Progenitor cell of endocrine pancreas (in vitro differentiated cells): ENCODE measurements at places on chromosomes 13 and 19. TPM values are rescaled to one million over a fixed set of nuclear protein-coding genes. Genes with fewer than 3 reads are reported as not detected.
A peak's percentile ranks its signal among the peaks of the same experiment; 100 is the strongest.

The MBD3 gene
- total RNA-seq, result 131 and 133 TPM in 2 replicates

DNA sequence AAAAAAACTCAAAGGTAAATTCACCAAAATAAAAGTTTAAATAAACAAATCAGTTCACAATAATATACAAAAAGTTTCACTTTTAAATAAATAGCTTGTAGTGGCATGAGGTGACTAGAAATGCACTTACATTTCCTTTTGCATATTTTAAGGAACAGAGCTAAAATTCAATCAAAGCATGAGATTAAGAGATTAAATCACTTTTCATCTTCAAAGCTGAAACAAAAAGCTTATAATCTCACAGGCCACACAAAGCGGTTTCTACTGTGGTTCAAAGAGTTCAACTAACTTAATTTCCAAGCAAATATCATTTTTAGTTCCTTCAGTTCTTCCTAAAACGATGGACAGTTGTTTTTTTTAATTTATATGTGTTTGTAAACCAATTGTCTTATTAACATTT lies 38.9 kb downstream of the TSC22D1 start:
- H3K4me1 ChIP-seq, result peaks cover 11% of the 10 kb centered on the region
- H3K27ac ChIP-seq, result no peak overlapping the region
- H3K36me3 ChIP-seq, result peaks cover 7% of the 10 kb centered on the region
- DNase-seq, result no peak

DNA sequence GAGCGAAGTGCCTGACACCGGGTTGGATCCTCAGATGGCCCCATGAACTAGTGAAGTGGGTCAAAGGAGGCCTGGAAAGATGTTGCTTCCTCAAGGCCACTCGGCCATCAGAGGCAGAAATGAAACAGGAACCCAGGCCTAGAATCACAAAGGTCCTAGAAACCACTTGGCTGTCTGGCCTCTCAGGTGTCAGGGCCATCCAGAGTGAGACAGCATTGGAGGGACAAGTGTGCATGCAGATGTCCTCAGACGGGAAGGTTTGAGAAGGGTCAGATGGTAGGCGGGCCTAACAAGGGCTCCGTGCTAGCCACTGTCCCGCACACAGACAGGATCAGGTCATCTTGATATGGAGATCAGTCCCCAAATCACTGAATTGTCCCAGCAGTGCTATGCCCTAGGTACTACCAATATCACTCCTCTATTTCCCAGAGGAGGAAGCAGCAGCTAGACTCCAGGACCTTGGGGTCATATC lies 14.3 kb downstream of the CCDC97 start:
- DNase-seq, result no peak
- peaks cover 36% of the 10 kb centered on the region for H3K4me1 ChIP-seq
- peaks cover 5% of the 10 kb centered on the region for H3K36me3 ChIP-seq
- H3K27me3 ChIP-seq, result peaks cover 8% of the 10 kb centered on the region
- peak overlapping the region; percentile 34 for H3K27ac ChIP-seq

DNA sequence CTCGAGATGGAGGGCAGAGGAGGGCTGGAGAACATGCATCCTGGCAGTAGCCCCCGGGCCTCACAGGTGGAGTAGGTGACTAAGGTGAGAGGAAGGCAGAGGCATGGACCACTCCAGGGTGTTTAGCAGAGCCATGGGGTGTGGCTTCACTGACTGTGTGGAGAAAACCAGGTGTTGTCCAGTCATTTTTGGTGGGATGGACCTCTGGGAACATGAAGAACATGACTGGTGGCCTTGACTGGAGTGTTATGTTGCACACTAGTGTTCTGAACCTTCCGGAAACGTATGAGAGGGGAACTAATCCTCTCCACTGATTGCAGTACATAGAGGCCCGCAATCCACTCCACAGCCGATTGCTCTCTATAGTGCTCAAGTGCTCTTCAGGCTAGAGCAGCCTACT lies 16.9 kb downstream of the MED26 start:
- H3K4me3 ChIP-seq, result no peak overlapping the region
- no peaks in the 10 kb centered on the region for H3K36me3 ChIP-seq
- no peaks in the 10 kb centered on the region for H3K27me3 ChIP-seq
- no peak overlapping the region for H3K27ac ChIP-seq
- H3K4me1 ChIP-seq, result peaks cover 5% of the 10 kb centered on the region

DNA sequence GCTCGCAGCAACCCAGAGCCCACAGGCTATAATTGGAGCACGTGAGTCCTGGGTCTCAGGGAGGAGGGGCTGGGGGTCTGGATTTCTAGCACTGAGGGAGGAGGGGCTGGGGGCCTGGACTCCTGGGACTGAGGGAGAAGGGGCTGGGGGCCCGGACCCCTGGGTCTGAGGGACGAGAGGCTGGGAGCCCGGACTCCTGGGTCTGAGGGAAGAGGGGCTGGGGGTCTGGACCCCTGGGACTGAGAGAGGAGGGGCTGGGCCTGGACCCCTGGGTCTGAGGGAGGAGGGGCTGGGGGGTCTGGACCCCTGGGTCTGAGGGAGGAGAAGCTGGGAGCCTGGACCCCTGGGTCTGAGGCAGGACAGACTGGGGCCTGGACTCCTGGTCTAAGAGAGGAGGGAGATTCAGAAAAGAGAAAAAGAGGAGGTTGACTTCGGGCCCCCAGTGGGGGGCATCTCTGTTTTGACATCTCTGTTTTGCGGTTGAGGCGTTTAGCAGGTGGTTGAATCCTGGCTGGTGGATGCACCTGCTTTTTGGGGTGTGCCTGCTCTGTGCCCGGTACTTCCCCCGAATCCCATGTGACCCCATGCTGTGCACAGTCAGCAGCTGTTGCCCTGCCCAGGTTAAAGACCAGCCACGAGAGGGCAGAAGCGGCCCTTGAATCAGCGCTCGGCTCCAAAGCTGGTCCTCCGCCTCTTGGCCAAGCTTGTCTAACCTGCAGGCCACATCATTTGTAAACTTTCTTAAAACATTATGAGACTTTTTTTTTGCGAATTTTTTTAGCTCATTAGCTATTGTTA lies 10.5 kb downstream of the PVR start:
- H3K27ac ChIP-seq, result no peak overlapping the region
- H3K36me3 ChIP-seq, result peaks cover 44% of the 10 kb centered on the region
- H3K27me3 ChIP-seq, result no peaks in the 10 kb centered on the region
- DNase-seq, result peak; percentile 33
- H3K4me3 ChIP-seq, result no peak overlapping the region
- H3K4me1 ChIP-seq, result peaks cover 3% of the 10 kb centered on the region

DNA sequence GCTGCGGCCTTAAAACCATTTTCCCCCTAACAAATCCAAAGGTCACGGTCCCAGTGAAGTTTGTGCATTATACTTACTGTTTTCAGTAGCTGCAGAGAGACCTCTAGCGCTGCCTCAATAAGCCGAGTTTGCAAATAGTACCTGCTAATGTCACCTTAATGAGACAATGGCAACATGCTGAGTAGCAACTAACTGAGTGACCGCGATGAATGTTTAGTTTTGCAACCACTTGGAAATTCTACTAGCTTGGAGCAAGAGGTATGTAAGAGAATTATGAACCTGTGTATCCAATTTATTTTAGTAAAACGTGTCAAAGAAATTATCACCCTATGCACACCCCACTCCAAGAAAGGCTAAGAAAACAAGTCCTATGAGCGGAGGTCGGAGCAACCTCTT lies 1.2 kb downstream of the KPNA3 start:
- no peak for DNase-seq
- H3K4me1 ChIP-seq, result peaks cover 35% of the 10 kb centered on the region
- H3K36me3 ChIP-seq, result peaks cover 13% of the 10 kb centered on the region
- H3K27ac ChIP-seq, result peak overlapping the region; percentile 99
- H3K4me3 ChIP-seq, result peak overlapping the region; percentile 99

- no peaks in the 10 kb centered on the region for H3K4me1 ChIP-seq
- H3K27ac ChIP-seq, result no peak overlapping the region
- H3K36me3 ChIP-seq, result no peaks in the 10 kb centered on the region
- H3K27me3 ChIP-seq, result no peaks in the 10 kb centered on the region
- no peak overlapping the region for H3K4me3 ChIP-seq
Observed at GRCh38 chr13:109646423-109646822, 140.0 kb downstream of the IRS2 start.

DNA sequence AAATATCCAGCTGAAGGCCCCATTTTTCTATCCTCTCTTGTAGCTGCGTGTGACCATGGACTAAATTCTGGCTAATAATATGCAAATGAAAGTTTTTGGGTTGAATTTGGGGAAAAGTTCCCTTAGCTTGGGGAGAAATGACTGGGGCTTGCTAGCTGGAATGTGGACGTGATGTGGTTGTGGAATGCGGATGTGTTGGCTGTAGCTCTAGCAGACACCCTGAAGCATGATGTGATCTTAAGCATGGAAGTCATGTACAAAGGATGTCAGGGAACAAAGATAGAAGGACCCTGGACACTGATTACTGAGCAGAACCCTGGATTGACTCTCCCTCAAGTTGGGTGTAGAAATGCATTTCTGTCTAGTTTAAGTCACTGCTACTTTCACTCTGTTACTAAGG lies 25.4 kb upstream of the SCEL start:
- H3K27ac ChIP-seq, result no peak overlapping the region
- no peaks in the 10 kb centered on the region for H3K36me3 ChIP-seq

DNA sequence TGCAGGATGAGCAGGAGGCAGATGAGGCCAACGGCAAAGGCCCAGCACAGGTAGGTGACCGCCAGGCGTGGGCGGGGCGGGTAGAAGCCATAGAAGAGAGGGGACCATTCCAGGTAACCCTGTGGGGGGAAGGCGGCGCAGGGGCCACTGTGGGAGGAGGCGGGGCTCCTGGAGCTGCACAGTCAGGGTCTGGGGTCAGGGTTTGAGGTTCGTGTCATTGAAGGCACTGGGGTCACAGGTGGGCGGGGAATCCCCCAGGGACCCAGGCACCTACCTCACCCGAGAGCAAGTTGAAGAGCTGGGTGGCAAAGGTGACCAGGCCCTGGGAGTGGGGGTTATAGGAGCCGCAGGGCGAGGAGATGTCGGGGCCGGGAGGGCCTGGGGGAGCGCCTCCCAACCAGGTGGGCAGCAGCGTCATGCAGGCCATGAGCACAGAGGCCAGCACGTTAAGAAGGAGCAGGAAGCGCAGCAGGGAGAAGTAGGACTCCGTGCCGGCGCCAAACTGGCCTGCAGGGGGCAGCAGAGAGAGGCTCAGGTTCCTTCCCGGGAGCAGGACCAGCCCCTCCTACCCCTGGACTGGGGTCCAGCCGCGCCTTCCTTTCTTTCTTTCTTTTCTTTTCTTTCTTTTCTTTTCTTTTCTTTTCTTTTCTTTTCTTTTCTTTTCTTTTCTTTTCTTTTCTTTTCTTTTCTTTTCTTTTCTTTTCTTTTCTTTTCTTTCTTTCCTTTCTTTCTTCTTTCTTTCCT lies 4.6 kb downstream of the TMC4 start:
- H3K27ac ChIP-seq, result peak overlapping the region; percentile 67
- H3K36me3 ChIP-seq, result peaks cover 10% of the 10 kb centered on the region
- H3K4me3 ChIP-seq, result no peak overlapping the region
- H3K4me1 ChIP-seq, result peaks cover 11% of the 10 kb centered on the region
- H3K27me3 ChIP-seq, result peaks cover 6% of the 10 kb centered on the region
- peak; percentile 92 for DNase-seq

The POGLUT2 gene
- 20.2 and 20.7 TPM in 2 replicates for total RNA-seq

The ZNF480 gene
- 25.7 and 27.2 TPM in 2 replicates for total RNA-seq

DNA sequence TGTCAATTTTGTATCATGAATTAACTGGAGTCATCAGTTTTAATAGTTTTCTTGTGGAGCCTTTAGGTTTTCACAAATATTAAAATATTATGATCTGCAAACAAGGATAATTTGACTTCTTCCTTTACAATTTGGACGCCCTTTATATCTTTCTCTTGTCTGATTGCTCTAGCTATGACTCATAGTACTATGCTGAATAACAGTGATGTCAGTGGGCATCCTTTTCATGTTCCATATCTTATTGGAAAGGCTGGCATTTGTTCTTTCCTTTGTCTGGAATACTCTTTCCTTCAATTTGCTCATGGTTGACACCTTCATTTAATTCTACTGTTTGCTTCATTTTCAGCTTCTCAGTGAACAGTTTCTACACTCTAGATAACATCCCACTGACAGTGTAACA lies 1129.3 kb downstream of the SLITRK5 start:
- no peak overlapping the region for H3K4me3 ChIP-seq
- H3K27ac ChIP-seq, result no peak overlapping the region

- no peaks in the 10 kb centered on the region for H3K4me1 ChIP-seq
- no peak overlapping the region for H3K4me3 ChIP-seq
- H3K36me3 ChIP-seq, result no peaks in the 10 kb centered on the region
- no peaks in the 10 kb centered on the region for H3K27me3 ChIP-seq
Observed at GRCh38 chr13:69999875-70000274, 107.8 kb upstream of the ATXN8OS start.
